ENCODE measurements at places on chromosomes 4 and X.

DNA sequence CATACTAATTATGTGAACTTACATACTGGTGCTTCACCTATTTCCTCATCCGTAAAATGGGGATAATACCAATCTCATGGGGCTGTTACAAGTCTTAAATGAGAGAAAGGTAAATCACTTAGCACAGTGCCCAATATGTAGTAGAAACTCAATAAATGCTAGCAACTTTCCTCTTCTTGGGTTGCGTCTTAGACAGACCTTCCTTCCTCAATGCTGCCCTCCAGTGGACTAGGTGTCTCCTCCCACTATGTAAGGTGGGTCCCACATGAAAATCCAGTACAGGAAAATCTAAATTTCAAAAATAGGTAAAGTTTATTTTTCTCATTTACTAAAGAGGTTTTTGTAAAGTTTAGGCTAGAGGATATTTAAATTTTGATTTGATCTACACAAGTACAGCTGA, 20.6 kb downstream of the ZDHHC9 start:
- DNase-seq, result no peak

DNA sequence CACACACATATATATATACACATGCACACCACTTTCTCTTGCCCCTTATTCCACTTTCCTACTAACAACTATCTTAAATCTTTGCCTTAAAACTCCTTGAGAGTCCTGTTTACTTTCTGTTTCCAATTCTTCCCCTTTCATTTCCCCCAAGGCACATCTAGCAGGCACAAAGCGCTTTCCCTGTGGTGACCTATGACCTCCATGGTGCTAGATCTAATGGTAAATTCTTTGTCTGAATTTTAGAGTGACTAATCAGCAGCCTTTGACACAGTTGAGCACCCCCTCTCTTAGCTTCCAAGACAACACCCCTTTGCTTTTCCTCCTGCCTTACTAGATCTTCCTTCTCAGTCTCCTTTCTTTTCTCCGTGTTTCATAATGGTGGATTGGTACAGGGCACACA, 236.4 kb upstream of the TTC29 start:
- no peak for DNase-seq

DNA sequence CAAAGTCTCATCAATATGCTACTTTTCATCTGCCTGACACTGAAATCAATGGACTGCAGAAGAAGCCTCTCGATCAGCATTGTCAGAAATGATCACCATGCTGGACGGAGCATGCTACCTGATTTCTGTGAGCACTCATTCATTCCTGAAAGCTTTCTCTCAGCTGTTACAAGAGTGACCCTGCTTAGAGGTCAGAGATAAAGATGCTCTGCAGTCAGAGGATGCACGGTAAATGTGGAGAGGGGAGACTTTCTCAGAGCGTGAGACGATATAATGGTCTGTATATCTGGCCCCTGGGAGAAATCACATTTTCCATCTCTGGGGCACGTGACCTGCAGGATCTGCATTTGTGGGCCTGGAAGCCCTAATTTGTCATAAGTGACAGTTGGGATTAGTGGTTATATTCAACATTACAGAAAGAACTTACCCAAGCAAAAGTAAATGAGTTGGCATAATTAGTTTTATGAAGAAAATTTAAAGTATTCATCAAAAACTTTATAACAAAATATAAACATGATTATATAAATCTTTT, 125.6 kb upstream of the TTC29 start:
- no peak for DNase-seq

DNA sequence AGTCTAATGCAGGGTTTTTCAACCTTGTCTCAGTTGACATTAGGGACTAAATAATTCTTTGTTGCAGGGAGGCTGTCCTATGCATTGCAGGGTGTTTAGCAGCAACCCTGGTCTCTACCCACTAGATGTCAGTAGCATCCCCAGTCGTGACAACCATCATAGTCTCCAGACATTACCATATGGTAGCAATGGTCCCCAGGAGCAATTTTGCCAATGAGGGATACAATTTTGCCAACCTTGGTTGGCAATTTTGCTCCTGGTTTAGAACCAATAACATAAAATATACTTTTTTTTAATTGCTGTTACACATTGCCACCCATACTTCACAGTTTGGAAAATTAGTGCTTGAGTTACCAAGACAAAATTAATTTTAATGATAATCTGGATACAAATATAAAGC, 6.0 kb downstream of the EREG start:
- DNase-seq, result no peak

- DNase-seq, result no peak
Observed at GRCh38 chr4:77619408-77619807, 13.8 kb downstream of the CXCL13 start.

Data from NCI-H187 (cell line).